Fibroblast of upper back skin (primary cell): ENCODE measurements at places on chromosomes 7 and 10.

- DNase-seq, result no peak
These were observed 12.7 kb upstream of the FOXL3 start for GRCh38 chr7:277228-277627.

DNA sequence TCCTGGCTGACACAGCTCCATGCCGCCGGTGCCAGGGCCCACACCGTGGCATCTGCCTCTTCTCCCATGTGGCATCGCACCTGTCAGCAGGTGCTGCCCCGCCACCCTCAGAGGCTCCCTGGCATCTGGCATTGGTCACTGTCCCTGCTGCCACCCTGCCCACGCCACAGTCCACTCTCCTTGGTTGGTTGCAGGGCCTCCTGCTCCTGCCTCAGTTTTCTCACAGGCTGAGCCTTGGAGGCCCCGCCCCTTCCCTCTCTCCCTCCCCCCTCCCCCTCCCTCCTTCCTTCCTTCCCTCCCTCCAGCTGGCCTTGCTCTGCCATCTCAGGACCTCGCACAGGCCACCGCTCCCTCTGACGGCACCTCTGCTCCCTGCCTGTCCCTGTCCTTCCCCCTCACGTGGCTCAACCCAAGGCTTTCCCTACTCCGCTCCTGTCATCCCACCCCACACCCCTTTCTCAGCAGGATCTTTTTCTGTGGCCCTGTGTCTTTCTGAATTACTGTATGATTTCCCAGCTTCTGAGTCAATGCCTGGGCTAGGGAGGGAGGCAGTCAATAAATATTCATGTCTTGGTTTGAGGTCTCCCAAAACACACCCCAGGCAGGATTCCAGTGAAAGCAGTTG lies 87.4 kb downstream of the INPP5A start:
- peak; percentile 13 for DNase-seq

DNA sequence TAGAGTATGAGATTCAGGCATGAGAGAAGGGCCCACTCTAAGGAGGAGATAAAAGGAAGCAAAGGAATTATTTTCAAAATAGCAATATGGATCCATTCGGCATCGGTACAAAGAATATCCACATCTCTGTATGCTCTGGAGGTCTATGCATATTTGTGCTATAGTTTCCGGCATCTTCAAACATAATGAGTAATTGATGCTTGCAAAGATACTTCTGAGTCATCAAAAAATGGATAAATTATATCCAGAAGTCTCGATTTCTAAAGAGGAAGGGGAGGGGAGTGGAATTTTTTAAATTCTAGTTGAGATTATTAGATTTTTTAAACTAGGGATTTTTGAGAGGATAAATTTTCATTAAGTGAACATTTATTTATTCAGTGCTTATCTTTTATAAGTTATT lies 72.9 kb upstream of the KIAA1217 start:
- DNase-seq, result peak; percentile 60

GRCh38 chr10:5945561-5946418 lies 31.6 kb downstream of the IL15RA start:
- DNase-seq, result peak; percentile 97

DNA sequence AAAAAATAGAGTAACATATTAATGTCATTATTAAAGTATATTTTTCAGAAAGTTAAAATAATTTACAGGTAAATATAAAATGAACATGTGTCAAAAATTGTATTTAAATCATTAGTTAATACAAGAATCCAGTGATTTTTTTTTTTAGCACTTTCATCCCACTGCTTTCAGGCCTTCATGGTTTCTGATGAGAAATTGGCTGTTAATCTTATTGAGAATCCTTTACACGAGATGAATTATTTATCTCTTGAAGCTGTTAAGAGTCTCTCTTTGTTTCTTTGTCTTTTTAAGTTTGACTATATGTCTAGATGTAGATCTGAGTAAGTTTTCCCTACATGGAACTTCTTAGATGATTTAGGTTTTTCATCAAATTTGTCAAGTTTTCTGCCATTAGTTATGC lies 578.5 kb upstream of the KCND2 start:
- no peak for DNase-seq

- DNase-seq, result no peak
These were observed 156.7 kb downstream of the RAPGEF5 start for GRCh38 chr7:22200238-22200637.
